ENCODE measurements at places on chromosomes 12 and 14. TPM values are rescaled to one million over a fixed set of nuclear protein-coding genes. Genes with fewer than 3 reads are reported as not detected.

The CKAP4 gene
- total RNA-seq: 51.0 TPM

The POLE2 gene
- 1.5 TPM for total RNA-seq

GRCh38 chr12:24328261-24328660, 378.8 kb upstream of the SOX5 start:
- DNase-seq: no peak

DNA sequence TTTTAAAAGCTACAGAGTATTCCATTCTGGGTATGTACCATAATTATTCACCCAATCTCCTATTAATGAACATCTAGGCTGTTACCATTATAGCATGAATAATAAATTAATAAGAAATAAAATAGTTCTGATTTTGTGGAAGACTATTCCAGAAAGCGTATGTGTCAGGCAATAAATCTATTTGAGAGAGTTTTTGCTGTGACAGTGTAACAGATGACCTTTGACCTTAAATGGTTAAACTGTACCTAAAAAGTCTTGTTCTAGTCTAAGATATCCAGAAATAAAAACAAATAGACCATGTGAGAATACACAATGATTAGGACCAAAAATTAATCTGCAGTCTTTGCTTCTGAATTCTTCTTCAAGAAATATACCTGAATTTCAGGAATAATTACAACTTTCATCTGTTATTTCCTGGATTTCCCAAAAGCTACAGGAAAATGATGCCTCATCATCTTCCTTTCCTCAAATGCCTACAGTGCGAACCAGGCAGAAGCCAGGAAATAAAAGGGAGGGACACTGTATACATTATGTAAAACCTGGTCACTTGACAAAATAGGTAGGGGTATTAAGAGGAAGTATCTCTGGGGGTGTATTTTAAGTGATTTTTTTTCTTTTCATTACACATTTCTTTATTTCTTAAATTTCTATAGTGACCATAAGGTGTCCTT, 7.3 kb downstream of the TM7SF3 start:
- DNase-seq: no peak

The USP44 gene
- 2.9 TPM for total RNA-seq

The PLCZ1 gene
- not detected for total RNA-seq
